ENCODE measurements at places on chromosomes 1 and 21. TPM values are rescaled to one million over a fixed set of nuclear protein-coding genes. Genes with fewer than 3 reads are reported as not detected.

DNA sequence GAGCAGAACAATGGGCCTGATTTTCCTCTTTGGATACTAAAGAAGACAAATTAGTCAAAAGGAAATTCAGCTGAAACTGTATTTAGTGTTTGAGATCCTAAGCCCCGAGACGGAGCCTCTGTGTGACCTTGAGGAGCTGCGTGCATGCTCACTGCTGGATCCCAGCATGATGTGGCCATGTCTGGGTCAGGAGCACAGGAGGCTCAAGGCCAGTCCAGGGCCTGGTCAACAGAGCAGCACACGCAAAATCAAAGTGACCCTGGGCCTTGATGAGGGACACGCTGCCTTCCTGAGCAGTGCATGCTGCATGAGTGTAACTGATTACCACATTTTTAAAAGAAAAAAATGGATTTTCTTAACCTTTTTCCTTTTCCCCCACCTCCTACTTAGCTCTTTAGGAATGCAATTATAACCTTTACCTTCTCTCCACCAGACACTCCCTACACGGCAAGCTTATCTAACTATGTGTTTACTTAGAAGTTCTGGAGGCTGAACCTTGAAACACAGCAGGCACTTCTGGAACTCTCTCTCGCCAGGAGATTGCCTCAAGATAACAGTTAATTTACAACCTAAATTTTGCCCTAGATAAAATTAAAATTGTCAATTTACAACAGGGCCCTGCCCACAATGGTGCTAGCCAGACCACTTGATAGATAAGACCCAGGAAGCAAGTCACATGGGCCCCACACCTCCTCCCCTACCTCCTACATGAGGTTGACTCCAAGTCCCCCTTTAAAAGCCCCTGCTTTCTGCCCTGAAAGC lies 144.6 kb downstream of the LRIG2 start:
- DNase-seq: no peak

DNA sequence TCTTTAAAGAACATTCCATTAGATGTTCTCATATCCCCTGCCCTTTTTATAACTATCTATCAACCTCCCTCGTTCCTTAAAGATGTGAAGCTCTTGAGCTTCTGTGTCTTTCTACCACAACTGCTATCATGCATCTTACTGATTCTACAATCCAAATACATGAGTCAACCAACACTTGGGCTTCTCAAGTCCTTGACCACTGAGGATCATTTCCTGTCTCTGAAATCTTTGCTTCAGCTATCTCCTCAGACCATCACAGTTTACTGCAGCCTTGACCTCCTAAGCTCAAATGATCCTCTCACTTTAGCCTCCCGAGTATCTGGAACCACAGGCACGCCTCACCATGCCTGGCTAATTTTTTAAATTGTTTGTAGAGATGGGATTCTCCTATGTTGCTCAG lies 75.2 kb downstream of the FMO4 start:
- DNase-seq: no peak

DNA sequence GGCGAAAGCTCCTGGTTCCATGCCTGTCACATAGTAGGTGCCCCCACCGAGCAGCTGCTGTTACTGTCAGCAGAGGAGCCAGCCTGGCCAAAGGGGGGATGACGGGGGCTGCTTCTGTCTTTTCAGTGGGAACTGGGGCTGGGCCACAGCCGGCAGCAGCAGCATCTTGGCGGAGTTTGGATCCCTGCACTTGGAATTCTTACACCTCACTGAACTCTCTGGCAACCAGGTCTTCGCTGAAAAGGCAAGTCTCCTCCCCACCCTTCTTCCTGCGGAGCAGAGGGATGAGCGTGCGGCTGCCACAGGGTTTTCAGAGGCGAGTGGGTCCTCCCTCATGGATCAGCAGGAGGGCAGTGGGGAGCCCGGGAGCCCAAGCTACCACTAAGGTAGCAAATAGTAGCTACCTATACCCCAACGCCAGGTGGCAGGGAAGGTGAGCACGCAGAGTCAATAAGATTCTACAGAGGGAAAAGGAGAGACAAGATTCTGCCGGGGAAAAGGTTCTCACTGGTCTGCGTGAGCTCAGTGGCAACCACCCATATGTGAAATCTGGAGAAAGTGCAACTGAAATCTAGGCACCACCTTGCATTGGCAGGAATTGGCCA lies 41.4 kb upstream of the SELENON start:
- no peak for DNase-seq

GRCh38 chr1:162639718-162640117 lies 7.5 kb downstream of the DDR2 start:
- no peak for DNase-seq

DNA sequence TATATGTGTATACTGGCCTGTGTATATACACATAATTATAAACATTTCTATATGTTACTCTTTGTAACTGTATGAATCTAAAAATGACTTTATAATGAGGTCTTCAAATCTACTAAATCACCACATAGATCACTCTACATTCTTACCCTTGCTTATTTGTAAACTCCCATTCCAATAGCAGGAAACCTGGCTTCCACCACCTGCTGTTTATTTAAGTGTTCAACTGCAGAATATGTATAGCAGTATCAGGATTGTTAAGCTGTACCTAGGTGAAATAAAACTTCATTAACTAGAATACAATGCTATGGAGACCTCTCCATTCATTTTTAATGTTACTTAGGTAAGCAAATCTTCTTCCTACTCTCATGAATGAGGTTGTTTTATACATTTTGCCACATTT lies 1351.1 kb upstream of the B3GALT2 start:
- no peak for DNase-seq

DNA sequence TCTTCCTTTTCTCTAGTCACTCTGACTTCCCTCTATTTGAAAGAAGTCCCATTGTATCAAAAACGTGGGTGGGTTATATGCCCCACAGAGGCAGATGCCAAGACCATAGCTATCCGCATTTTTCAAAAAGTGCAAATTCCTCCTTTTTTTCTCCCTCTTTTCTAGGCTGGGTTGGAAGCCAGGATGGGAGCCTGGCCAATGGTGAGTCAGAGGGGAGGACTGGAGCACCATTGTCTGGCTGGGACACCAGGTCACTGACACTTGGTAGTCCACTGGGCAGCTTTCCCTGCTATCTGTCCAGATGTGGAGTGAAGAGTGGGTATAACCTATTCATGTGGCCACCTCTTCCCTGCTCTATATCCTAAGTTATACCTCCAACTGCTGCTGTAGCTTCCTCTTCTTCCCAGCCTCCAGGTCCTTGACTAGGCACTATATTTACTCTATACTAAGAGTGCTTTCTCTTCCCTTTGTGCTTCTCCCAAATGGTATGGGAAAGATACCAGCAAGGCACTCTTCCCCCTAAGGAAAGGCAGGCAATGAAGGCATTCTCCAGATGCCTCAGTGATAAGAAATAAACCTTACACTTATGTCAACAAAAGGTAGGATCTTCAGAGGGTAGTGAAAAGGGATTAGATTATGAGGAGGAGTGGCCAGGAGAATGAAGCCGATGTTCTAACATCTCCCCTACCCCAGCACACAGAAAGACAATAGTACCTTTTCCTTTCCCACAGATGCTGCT lies 12.9 kb downstream of the PI4KB start:
- no peak for DNase-seq

DNA sequence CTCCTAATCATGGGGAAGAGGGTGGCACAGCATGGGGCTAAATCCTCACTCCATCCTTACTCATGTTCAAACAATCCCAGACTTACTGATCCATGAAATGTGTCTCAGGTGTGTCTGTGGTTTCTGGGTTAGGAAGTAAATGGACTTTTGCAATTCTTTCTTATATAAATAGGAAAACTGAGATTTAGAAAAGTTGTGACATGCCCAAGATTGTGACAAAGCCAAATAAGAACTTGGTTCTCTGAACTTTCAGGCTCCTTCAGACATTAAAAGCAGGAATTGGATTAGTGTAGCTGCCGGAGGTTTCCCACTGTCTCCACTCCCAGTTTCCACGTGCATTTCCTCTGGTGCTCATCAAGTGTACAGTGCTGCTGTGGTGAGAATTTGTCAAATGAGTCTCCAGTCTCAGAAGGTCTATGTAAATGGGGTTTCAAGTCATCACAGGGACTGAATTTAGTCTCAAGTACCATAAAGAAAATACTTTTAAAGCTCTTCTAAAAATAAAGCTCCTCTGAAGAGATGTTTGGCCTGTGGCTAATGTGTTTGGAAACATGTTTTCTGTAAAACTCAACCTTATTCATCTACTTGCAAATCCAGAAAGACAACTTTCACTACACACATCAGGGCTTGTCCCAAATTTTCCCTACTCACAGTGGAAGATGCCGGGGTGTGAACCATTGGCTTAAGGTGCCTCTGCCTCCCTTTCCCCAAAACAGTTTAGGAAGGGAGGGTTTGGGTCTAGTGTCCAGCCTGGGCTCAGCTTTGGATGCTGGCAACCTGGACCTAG lies 115.2 kb downstream of the NGF start:
- no peak for DNase-seq

DNA sequence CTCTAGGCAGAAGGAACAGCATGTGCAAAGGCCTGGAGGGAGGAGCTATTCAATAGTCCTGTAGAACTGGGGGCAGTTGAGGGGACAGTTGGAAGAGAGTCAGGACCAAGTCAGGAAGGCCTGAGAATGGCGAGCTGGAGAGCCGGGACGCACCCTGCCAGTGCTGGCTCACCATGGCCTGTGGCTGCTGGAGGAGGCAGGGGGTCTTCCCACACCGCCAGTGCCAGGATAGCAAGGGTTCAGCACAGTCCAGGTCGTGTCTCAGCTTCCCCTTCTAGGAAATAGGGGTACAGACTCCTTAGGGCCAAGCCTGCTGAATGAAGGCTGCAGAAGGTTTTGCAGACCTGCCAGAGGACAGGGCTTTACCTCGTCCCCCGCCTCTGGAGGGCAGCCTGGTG lies 7.3 kb downstream of the PODN start:
- no peak for DNase-seq

DNA sequence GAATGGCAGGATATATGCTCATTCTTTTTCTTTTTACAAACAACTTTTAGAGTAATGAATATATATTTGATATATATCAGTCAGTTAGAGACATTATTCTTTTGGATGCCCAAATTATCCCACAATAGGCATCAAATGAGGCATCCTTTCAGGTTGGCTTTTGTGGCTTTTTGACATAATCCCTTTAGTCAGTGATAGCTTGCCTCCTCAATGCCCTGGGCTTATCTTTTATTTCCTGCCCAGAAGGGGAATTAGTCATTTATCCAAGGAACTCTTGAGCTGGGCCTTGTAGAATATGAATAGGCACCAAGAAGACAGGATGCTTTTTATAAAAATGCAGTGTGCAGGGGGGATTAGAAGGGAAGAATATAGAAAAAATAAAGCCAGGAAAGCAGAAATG lies 22.2 kb downstream of the EPHX4 start:
- DNase-seq: no peak

DNA sequence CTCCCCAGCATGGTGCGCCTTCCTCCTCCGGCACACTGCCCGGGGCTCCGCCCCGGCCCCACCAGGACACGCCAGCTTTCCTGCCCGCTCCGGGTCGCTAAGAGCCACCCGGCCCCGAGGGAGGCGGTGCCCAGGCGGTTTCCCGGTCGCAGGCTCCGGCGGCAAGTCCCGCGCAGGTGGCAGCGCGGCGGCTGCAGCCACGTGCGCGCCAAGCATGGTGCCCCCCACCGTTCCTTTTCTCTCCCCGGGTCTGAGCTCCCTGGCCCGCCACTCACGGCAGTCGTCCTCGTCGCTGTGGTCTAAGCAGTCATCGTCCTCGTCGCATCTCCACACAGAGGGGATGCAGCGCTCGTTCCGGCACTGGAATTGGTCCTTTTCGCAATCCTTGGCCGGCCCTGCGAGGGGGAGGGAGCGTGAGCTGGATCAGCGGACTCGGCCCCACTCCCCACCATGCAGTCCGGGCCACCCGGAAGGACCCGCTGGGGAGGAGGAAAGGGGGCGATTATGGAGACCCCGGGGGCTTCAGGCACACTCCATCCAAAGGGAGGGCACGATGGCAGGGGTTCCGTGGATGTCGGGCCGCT lies 1.2 kb downstream of the LRP8 start:
- no peak for DNase-seq

DNA sequence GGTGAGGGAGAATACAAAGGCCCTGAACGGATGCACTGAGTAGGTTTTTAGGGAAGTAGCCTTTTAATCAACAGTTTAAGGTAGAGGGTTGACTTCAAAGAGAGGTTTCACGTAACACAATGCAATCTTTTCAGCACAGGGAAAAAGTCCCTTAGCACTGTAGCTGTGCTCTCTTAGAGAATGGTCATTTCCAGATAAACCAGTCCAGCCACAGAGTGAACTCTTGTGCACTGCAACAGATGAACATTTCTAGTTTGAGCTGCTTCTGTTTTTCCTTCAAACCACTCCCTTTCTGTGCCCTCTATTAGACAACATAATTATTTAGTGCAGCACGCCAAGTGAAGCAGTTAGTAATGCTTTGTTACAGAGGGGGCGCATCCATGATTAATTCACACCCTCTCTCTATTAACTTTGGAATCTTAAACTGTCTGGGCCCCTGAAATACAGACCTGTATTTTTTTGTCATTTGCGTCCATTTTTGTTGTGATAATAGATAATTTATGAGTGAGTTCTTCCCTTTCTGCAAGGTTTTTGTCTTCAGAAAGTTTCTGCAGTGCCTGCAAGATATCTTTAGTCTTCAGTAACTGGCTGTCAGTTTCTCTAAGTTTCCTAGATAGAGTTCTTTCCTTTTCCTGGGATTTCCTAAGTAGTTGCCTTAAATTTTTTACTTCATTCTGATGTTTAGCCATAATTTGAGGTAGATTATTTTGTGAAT lies 22.9 kb downstream of the LCA5L start:
- DNase-seq: no peak

DNA sequence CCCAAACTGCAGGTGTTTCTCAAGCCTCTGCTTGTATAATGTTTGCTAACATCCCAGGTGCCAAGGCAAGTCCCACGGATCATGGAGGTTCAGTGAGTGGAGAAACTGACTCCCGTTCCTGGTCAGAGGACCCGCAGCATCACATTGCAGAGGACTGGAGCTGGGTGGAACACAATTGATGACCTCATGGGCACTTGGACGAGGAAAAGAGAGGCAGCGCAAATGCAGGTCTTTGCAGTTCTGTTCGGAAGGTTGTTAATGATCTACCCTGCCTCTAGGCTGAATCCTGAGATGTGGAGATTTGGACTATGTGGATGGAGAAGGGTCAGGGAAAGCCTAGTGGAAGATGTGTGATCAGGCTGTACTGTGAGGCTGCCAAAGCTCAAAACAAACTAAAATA lies 192.9 kb downstream of the DUSP10 start:
- DNase-seq: no peak

DNA sequence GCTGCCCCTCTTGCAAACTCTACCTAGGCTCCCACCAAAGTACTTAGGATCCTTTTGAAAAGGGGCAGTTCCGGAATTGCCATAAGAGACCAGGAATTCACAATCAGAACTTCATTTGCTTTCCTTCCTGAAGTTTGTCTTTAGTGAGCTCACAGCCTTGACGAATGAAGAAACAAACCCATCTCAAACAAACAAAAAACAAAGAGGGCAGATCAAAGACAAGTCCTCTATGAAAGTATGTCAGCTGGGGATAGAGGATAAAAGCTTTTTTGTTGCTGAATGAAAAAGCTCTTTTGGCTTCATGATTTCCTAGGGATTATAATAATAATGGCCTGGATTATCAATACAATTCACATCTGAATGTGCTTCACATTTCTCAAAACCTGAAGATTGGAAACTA lies 357.9 kb upstream of the DUSP10 start:
- DNase-seq: no peak

The DNASE2B gene
- total RNA-seq: not detected

The TENT5C gene
- total RNA-seq: 36.3 TPM

The PCBP3 gene
- 20.2 TPM for total RNA-seq

The SYT6 gene
- not detected for total RNA-seq
